ENCODE measurements at places on chromosomes 7 and 10. TPM values are rescaled to one million over a fixed set of nuclear protein-coding genes. Genes with fewer than 3 reads are reported as not detected.

The PRKCQ gene
- total RNA-seq, result 0.12 TPM

The CALHM3 gene
- total RNA-seq, result not detected

The NEUROD6 gene
- not detected for total RNA-seq

The TFEC gene
- total RNA-seq, result 2.2 TPM

The PDE1C gene
- total RNA-seq, result not detected

The SEC24C gene
- total RNA-seq, result 42.7 TPM

The TAS2R4 gene
- total RNA-seq, result 0.74 TPM

The SRRM3 gene
- total RNA-seq, result 0.14 TPM

The CALCR gene
- total RNA-seq, result not detected

The DYDC2 gene
- 0.58 TPM for total RNA-seq

The GRID1 gene
- total RNA-seq, result 0.05 TPM

The GRID2IP gene
- not detected for total RNA-seq

The DOCK1 gene
- total RNA-seq, result 17.8 TPM

The AEBP1 gene
- total RNA-seq, result 17.4 TPM

The UNCX gene
- total RNA-seq, result not detected

The WEE2 gene
- total RNA-seq, result not detected

The HMX2 gene
- not detected for total RNA-seq

The SLIT1 gene
- 0.21 TPM for total RNA-seq

The GNAI1 gene
- total RNA-seq, result 18.7 TPM

The SPDYE17 gene
- total RNA-seq, result not detected

The RABGEF1 gene
- 13.8 TPM for total RNA-seq

The CALML5 gene
- total RNA-seq, result not detected

The HOXA7 gene
- total RNA-seq, result not detected

The DNAJB6 gene
- 24.5 TPM for total RNA-seq

The CDHR3 gene
- total RNA-seq, result 6.7 TPM

The AFAP1L2 gene
- 2.2 TPM for total RNA-seq

The ZNF438 gene
- 5.2 TPM for total RNA-seq

The MYPN gene
- total RNA-seq, result not detected

The MBLAC1 gene
- 2.7 TPM for total RNA-seq

The ERVW-1 gene
- total RNA-seq, result not detected

The LIPM gene
- not detected for total RNA-seq

The CC2D2B gene
- total RNA-seq, result not detected

The CNNM1 gene
- 0.14 TPM for total RNA-seq

The PTPRE gene
- 9.2 TPM for total RNA-seq

The HOXA10 gene
- not detected for total RNA-seq

The ZNF316 gene
- 13.9 TPM for total RNA-seq

The SPDYE6 gene
- not detected for total RNA-seq

The UPK3BL2 gene
- total RNA-seq, result 0.43 TPM
